HCT116 (cell line): ENCODE measurements at places on chromosomes 2 and 18.

DNA sequence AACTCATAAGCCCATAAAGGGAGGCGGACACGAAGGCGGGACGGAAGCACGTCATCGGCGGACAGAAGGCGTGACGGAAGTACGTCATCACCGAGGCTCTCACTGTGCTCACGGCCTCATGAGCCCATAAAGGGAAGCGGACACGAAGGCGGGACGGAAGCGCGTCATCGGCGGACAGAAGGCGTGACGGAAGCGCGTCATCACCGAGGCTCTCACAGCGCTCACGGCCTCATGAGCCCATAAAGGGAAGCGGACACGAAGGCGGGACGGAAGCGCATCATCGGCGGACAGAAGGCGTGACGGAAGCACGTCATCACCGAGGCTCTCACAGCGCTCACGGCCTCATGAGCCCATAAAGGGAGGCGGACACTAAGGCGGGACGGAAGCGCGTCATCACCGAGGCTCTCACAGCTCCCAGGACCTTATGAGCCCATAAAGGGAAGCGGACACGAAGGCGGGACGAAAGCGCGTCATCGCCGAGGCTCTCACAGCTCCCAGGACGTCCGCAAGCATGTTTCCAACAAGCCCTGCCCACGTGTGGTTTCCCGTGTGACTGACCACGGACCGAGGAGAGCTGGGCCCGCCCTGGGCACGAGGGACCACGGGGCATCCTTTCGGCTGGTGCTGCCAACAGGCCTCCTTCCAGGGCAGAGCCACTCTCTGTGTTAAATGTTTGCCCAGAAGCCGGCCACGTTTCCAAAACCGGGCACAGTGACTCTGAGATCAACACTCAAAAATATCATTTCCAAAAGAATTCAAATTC, 182.7 kb upstream of the SALL3 start:
- DNase-seq = no peak

DNA sequence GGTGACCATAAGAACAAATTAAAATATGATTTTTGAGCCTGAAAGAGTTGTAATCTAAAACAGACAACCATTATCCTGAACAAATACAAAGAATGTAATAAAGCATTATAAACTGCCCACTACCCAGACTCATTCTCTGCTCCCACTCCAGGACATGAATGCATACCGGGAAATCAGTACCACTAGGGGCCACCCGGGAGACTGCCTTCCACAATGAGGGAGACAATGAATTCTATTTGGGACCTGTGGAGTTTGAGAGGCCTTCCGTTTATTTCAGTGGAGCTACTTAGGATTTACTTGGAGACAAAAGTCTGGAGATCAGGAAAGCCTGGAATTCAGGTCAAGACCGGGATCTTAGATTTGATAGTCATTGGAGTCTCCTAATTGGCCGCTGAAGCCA, 50.0 kb downstream of the NAB1 start:
- DNase-seq = no peak

- no peak for DNase-seq
These were observed 63.9 kb downstream of the MAPK4 start for GRCh38 chr18:50623694-50624352.

DNA sequence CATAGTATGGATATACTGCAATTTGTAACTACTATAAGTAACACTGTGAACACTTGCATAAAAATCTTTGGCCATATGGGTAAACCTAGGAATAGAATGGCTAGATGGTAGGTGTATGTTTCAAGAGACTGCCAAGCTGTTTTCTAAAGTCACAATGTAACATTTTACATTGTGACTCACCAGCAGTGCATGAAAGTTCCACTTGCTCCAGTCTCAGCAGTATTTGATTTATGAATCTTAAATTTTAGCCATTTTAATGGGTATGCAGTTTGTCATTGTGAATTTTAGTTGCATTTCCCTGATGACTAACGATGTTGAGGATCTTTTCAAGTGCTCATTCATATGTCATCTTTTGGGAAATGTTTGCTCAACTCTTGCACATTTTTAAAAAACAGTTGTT, 86.1 kb downstream of the FARSB start:
- DNase-seq = no peak
